Stimulated activated CD4-positive, alpha-beta T cell treated with anti-CD3 and anti-CD28 coated beads, TNF-alpha, amount 100 ng/mL, for 1 hour (primary cell): ENCODE measurements at places on chromosomes 3 and 15.

DNA sequence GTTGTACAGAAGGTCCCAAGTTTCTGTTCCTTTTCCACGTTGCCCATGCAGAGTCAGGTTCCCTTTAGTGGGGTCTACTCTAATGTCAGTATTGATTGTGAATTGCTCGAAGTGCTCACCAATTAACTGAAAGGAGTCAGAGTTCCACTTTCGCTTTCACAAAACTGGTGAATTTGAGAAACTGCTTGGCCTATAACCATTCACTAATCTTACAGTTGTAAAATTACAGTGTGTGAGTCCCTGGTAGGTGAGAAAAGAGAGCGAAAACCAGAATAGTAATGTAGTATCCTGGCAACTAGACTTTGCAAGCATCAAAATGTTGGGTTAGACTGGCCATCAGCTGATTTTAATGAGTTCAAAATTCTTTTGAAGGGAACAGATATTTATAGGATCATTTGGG lies 237.5 kb upstream of the CHRM5 start:
- DNase-seq = no peak

DNA sequence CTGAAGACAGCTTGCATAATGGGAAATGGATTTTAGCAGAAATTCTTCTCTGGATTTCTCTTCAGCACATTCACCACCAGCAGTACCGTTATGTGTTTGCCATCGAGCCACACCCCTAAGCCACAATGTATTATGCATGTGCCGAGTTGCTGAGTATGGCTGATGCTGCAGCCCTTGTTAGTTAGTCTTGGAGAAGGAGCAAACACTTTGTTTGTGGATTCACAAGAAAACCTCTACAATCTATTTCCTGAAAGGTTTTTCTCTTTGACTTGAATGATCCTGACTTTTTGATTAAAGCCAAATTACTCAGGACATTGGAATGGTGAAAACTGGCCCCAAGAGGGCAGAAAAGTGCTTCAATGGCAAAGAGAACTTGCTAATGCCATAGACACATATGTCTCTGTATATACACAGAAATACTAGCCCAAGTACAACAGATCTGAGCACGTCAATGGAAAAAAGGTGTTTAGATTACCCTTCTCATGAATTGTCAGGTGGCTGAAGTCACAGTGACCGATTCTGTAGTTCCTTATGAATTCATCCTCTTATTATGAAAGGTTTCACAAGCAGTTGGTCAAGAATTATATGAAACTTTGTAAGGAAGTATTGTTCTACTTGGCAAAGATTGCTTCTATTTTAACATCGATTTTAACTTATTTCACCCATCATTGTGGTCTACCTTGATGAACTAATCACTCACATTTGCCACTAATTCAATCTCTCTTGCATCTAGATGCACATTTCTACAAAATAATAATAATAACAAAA lies 103.0 kb downstream of the P3H2 start:
- DNase-seq = no peak

DNA sequence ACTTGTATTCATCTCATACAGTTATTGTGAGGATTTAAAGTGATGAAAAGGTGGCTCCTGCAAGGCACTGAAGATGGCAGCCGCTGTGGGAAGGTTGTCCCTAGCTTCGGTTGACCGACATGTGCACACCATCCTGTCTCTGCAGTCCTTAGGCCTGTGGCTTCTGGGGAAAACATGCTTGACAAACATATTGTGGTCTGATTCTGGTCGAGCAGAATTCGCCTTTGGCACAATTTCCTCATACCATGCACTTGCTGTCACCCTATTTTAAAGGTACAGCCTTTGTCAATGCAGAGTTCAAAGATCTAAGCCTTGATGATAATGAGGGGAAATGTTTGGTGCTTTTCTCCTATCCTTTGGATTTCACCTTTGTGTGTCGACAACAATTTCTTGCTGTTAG lies 50.9 kb downstream of the PRICKLE2 start:
- no peak for DNase-seq

DNA sequence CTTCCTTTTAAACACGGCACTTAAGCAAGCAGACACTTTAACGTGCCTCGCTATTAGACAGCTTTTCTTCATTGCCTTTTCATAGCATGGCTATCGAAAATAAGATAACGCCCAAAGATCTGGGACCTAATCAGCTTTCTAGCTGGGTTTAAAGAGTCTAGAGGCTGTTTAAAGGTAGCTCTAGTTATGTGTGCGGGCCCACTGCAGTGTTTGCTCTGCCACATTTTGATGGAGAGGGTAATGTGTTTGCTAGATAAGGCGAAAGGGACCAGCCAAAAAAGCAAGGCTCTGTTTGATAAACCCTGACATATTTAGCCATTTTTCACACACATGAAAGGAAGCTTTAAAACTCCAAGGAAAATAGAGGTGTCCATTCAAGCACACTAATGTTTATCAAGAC lies 91.6 kb downstream of the NR2F2 start:
- no peak for DNase-seq

- DNase-seq = no peak
Measured at GRCh38 chr3:117047951-117048705, 338.5 kb downstream of the TUSC7 start.

DNA sequence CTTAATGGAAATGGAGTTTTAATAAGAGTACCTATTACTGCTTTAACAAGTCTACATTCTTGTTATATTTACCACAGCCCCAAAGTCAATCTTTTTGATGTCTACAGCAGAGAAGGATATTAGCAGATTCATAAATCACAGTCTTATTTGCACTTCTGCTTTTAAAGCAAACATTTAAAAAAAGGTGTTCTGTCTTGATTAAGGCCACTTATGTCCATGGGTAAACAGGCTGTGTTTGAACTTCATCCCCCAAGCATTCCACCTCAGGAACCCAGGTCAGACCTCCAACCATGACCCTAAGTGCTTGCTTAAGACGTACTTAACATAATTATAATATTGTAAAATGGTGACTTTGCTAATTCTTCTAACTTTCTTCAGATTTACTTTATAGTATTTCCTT lies 113.4 kb downstream of the CMSS1 start:
- DNase-seq = no peak

DNA sequence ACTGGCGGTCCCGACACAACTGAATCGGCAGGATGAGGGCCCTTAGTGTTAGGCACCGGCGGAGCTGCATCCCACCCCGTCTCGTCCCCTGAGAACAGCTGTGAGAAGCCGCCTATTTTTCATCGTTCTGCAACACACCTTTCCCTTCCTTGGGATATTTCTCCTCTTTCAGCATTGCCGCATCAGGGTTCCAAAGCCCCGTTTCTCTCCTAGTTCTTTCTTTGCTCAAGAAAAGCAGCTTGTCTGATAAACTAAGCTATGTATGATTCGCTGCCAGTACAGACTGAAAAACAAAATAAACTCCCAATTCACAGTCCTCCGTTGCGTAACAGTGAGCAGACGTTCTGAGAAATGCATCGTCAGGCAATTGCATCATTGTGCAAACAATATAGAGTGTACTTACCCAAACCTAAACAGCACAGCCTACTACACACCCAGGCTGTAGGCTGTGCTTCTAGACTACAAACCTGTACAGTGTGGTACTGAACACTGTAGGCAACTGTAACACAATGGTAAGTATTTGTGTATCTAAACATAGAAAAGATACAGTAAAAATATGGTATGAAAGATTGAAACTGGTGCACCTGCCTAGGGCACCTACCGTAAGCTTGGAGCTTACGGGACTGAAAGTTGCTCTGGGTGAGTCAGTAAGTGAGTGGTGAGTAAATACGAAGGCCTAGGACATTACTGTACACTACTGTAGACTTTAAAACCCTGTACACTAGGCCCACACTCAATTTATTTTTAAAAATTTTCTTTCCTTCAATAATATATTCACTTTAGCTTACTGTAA lies 8.9 kb upstream of the ADAMTS17 start:
- no peak for DNase-seq

DNA sequence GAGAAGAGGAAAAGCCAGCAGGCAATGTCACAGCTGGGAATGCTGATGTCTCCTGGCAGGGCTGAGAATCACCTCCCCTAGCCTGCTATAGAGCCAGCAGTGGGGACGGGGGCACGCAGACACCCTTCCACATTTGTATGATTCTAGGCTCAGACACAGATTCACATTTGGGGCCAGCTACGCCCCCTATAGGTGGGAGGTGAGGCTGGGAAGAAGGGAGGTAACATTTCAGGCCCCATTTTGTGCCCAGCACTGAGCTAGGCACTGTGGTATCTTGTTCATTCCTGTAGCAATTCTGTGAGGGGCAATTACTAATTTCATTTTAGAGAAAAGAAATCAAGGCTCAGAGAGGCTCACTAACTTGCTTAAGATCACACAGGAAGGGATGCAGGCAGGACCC lies 15.9 kb upstream of the ACAD9 start:
- no peak for DNase-seq

DNA sequence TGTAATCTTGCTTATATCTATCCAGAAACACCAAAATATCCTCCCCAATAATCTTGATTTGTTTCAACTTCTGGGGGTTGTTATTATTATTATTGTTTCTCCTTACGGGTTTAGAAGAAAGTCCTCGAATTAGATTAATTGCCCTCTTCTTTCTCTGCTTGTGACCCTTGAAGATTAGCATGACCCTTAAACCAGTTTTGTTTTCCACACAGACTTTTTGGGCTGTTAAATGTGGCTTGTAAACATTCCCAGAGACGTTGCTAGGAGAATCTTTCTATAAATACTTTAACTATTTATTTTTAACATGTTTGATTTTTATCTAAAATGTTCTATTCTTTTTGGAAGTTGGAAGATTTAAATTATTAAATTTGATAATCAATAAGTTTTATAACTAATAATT lies 4.3 kb upstream of the SUCNR1 start:
- no peak for DNase-seq

GRCh38 chr3:116263842-116264545 lies 181.3 kb downstream of the LSAMP start:
- DNase-seq = no peak

GRCh38 chr3:136979204-136979603 lies 21.4 kb downstream of the IL20RB start:
- DNase-seq = no peak

DNA sequence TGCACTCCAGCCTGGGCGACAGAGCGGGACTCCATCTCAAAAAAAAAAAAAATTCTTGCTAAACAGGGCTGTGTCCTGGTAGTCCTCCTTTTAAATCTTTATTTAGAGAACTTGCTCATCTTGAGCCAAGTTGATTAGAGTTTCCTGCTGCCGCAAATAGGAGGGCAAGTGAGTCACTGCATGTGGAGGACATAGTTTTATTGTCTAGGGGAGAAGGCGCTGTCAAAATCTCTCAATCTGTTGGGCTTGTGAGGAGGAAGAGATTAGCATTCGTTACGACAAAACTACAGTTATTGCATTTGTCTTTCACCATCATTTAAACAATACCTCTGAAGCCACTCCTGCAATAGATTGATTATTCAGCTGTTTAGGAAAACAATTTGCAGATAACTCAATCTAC lies 11.5 kb downstream of the MUC4 start:
- DNase-seq = no peak
